ENCODE measurements at places on chromosomes 3 and 15. TPM values are rescaled to one million over a fixed set of nuclear protein-coding genes. Genes with fewer than 3 reads are reported as not detected.
A peak's percentile ranks its signal among the peaks of the same experiment; 100 is the strongest.

- no peak for DNase-seq
Observed at GRCh38 chr3:129014148-129014547, 13.0 kb downstream of the EFCC1 start.

- DNase-seq, result no peak
Observed at GRCh38 chr15:69317392-69317841, 18.7 kb downstream of the PAQR5 start.

GRCh38 chr3:179655236-179655635 lies 2.4 kb downstream of the USP13 start:
- DNase-seq, result no peak

MCTP2 gene
- 124 TPM for total RNA-seq

DNA sequence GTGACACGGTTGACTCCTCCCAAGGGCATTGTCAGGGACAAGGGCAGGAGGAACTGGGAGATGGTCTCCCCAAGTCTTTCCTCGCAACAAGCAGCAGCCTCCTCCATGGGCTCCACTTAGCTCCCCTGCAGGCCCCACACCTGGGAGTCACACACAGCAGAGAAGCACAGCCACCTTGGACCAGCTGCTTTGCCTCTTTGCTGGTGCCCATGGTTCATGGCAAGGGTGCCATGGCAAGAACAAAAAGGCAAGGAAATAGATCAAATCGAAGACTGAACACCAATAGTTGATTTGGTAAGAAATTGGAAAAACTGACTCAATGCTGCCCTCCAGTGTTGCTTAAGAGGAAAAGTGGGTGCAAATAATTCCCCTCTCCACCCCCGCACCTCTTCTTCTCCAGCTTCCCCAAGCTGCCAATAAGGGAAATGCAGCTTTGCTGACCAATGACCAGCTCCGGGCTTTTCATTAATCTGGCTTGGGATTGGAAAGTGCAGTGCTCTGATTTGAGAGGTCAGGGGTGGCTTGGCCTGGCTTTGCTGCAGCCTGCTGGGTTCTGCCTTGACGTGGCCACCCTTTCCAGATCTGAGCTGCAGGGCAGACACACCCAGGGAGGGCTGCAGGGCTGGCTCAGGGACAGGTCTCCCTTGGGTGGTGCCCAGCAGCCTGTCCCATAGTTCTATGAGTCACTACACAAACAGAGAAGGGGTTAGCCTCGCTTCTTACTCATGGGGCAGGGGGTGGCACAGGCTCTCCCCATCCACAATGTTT lies 162.0 kb downstream of the KLF13 start:
- DNase-seq, result peak; percentile 82

- DNase-seq, result peak; percentile 84
Observed at GRCh38 chr3:9947025-9947995, 4.9 kb downstream of the PRRT3 start.

MKRN3 gene
- total RNA-seq, result 3.5 TPM

DNA sequence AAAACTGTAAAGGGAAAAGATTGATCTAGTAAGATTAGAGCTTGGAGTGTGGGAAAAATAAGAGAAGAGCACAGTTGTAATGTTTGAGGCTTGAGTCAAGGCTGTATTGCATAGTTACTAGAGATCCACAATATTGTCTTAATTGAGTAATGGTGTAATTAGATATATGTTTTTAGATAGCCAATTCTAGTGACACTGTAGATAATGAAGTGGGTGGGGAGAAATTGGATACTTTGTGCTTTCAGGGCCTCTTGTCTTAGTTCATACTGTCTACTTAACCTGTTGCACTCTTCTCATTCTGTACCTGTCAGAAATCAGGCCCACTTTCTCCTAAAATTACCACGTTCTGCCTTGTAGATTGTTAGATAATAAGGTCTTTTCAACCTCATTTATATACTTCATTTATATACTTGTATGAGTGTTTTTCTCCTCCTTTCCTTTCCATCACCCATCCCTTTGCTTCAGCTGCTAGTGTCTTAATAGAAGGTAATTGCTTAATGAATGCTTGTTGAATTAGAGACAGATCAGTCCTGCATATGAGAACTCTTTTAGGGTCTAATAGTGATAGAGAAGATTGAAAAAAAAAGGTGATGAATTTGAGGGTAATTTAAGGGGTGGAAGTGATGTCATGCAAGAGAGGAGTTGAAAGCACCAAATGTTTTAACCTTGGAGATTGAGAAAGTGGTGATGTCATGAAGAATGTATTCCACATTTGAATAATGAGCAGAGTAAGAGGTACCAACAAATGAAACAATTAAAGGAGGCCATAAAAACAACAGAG lies 32.0 kb downstream of the PIK3CA start:
- no peak for DNase-seq

GRCh38 chr3:152379415-152380042 lies 110.8 kb downstream of the MBNL1 start:
- no peak for DNase-seq
